ENCODE measurements at places on chromosomes 16 and 17. TPM values are rescaled to one million over a fixed set of nuclear protein-coding genes. Genes with fewer than 3 reads are reported as not detected.

DNA sequence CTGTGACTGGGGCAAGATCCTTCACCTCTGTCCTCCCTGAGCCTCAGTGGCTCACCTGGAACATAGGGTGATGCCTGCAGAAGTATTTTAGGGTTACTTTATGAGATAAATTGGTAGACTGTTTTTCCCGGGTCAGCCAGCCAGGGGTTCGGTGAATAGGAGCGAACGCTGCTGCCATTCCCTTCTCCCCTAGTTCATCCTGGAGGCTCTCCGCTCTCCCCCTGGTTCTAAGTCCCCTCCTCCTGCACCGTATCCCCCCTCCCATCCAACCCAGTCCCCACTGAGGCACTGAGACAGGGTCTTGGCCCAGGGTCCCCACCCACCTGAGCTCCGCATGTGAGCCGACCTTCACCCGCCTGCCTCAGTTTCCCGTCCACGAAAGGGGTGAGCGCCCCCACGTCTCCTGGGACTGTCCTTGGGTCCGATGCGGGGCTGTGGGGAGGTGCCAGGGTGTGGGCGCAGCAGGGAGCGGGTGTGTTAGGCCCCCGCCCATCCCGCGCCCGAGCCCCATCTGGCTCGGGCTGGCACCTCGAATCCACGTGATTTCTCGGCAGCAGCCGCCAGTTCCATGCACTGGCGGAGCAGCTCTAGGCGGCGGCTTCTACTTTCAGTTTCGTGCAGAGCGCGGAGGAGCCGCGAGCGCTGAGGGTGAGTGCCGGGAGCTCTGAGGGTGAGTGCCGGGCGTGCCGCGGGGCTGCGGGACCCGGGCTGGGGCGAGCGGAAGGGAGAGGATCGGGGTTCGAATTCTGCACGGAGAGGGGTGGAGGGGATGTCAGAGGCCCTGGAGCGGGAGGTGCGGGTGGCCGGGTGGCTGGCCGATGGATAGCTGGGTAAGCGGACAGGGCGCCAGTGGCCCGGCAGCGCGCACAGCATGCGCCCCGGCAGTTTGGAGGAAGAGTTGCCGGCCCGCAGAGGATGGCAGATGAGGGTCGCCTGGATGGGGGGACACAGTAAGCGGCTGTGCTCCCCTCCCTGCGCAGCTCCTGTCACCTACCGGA lies at the start of gene NLRC5:
Gene NLRC5, plus strand, starts transcription at position 610 of the 998 bp plus-strand sequence. CDS start 31,156 bp downstream, outside the sequence.
- DNase-seq, result peak; percentile 97

- DNase-seq, result no peak
These were observed 47.1 kb upstream of the MYOCD start for GRCh38 chr17:12618557-12618956.

SCNN1B gene
- total RNA-seq, result not detected

SPNS2 gene
- 0.47 TPM for total RNA-seq

TBC1D3E gene
- not detected for total RNA-seq
